ENCODE measurements at places on chromosomes 16 and 17.

DNA sequence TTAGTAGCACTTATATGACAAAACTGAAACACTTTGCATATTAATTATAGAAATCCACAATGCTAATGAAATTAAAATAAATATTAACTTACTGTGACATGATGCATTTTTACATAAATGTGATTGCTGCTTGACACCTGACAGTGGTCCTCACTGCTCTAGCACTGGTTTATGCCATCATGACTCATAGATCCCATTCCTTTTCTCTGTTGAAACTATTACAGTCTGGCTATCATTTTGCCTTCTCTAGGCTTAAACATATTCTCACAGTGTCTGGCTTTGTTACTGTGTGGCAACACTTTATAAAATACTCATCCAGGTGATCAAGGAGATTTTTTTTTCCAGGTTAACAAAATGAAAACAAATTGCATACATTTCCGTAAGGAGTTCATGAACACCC, 108.0 kb downstream of the MRTFB start:
- no peak for DNase-seq

- DNase-seq: no peak
These were observed 99.9 kb downstream of the MSI2 start for GRCh38 chr17:57356153-57356718.

DNA sequence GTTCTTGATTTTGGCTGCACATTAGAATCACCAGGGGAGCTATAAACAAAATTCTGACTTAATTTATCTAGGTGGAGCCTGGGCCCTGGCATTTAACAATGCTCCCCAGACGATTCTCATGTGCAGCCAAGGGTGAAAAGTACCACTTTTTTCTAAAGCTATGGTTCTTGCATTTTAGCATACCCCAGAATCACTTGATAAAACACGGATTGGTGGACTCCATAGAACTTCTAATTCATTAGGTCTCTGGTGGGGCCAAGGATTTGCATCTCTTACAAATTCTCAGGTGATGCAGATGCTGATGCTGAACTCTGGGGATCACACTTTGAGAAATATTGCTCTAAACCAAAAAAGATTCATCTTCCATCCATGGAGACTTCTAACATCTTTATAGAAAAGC, 74.5 kb downstream of the RPGRIP1L start:
- no peak for DNase-seq

GRCh38 chr16:30641378-30641982, 9.3 kb upstream of the PRR14 start:
- no peak for DNase-seq

Measured in GM18507 (cell line).